SHP77 treated with DMSO at 0.1 percent for 48 hours (cell line): ENCODE measurements at places on chromosomes 2 and 18.

GRCh38 chr2:120222186-120223033 is 790 bp downstream of the TMEM185B start:
- no peak for DNase-seq

GRCh38 chr2:8548619-8549150 is 133.2 kb upstream of the ID2 start:
- DNase-seq, result no peak

DNA sequence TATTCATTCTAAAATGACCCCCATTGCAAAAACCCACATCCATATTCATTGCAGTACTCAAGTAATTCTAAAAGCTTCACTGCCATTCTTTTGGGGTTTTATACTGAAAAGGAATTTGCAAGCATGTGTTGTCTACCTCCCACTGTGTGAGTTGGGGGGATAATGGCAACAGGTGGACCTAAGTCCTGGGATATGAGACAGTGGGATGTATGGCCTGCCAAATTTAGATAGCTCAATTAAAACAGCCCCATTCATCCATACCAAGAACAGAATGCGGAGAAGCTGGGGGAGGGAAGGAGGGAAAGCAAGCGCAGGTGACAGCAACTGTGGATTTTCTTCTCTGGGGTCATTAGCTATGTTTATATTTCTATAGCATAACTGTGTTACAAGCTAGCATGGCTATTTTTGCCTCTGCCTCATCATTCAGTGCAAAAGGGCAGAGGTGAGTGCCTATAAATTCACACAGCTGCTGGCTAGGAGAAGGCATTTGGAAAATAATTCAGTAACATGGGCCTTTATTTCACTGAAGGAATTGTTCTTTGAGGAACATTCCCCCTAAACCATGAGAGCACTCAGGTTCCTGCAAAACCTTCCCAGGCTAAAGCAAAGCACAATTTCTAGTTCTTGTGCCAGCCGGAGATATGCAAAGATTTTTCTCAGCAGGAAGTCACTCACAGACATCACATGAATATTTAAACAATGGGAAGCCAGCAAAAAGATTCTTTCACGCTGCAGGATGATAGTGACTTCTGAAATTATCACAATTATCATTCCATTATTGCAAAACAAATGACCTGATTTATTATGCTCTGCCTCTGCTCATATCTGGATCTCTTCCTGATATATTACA is 393.9 kb upstream of the ACVR2A start:
- no peak for DNase-seq

DNA sequence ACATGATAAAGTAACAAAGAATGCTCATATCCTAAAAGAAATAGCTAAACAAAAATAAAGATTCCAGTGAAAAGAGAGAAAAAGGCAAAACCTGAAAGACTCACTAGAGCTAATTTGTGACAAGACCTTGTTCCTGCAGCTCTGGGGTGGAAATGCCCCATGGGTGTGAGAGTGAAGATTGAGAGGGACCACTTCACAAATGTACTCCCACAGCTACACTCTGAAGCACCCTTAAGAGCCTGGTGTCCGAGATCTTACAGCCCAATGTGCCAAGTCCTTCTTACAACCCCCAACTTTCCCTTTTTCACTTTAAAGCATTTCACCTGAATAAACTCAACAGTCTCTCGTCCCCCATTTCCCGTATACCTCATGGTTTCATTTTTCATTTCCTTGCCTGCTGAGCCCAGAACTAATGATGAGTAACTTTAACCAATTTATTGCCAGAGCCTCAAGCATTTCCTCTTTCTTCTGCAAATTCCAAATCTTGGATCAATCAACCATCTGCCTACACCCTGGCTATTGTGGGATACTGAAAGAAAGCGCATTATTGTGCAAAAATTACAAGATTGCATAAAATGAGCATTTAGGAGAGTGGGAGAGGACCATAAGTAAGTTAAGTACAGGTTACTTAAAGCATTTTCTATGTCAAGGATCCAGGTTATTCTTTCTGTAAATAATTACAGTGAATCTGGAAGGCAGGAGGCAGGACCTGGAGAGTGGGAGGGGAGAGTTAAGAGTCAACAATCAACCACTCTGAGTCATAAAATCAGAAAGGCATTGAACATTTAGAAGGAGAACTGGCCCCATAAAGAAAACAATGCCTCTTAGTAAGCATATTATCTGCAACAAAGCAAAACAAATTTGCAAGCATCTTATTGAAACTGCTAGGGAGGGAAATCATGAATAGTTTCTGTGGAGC is 804.4 kb upstream of the CELF4 start:
- no peak for DNase-seq

GRCh38 chr2:209146682-209147320 is 277.0 kb upstream of the MAP2 start:
- no peak for DNase-seq

GRCh38 chr2:239959059-239959971 is 65.8 kb downstream of the NDUFA10 start:
- no peak for DNase-seq

DNA sequence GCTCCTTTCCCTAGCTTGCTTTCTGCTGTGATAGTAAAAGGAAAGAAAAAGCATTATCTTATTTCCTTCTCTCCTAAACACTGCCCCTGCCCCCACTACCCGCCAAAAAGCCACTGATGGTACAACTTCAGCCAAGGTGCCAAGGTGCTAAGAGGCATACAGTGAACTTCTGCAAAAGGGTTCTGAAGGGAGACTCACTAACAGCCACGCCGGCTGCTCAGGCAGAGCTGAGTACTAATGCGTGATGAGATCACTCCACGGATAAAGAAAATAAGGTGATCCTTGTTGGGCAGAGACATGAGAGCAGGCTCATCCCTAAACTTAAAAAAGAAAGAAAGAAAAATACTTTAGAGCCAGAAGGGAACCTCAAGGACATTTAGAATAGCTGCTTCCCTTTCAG is 60.5 kb upstream of the PXDN start:
- no peak for DNase-seq

GRCh38 chr2:172208791-172209325 is 106.2 kb upstream of the DLX2 start:
- DNase-seq, result no peak
